ENCODE measurements at places on chromosomes 2 and 18.

GRCh38 chr2:241393524-241394196, 37.6 kb downstream of the FARP2 start:
- DNase-seq = no peak

DNA sequence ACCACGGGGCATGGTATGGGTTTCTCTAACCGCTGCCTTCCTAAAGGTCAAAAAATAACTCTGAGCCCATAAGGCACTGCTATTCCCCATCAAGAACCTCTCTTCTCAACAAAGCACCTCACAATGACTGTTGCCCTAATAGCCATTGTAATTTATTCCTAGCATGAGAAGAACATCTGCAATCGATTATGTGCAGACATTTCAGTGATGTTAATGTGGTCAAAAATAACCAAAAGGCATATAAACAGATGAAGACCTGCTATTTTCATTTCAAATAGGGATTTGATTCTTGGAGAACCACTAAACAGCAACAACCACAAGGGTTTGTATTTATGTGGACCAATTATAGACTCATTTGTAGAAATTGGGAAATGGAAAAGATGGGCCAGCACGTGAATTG, 356.6 kb downstream of the FBXO15 start:
- no peak for DNase-seq

GRCh38 chr2:70083344-70084156, 3.7 kb upstream of the PCBP1 start:
- DNase-seq = peak; percentile 48

- DNase-seq = no peak
Measured at GRCh38 chr2:13669607-13670006, 952.9 kb downstream of the TRIB2 start.

DNA sequence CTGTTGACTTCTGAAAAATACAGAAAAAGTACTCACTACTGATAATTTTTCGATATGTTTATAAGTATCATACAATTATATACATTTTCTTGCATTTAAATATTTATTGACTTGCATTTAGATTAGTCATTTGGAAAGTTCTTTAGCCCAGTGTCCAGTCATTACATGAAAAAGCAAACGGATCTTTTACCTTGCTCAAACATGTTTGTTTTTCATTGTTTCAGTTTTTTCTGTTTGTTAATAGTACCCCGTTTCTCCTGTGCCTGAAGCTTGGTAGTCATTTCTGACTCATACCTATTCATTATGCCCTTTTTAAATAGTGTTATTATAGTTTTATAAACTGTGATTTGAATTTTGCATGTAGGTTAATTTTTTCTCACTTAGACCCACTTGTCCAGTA, 28.1 kb downstream of the CEP192 start:
- no peak for DNase-seq

- DNase-seq = no peak
Measured at GRCh38 chr18:7370375-7370774, 139.5 kb downstream of the LRRC30 start.

- no peak for DNase-seq
Measured at GRCh38 chr2:171762879-171763573, 75.8 kb downstream of the DYNC1I2 start.

GRCh38 chr2:201255408-201256033, 4.8 kb upstream of the CASP8 start:
- DNase-seq = no peak

DNA sequence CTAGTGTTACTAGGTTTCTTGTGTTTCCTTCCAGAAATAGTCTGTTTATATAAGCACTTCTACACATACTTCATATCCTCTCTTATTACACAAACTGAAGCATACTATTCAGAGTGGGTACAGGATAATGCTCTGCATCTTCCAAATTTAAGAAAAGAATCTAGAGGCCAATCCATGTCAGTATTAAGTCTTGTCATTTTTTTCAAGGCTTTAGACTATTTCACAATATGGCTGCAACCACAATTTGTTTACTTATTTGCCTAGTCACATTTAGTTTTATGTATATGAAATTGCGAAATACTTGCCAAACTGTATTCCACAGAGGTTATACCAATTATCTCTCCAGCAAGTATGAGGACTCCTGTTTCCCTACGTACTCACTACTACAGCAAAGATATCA, 27.9 kb downstream of the IWS1 start:
- no peak for DNase-seq

DNA sequence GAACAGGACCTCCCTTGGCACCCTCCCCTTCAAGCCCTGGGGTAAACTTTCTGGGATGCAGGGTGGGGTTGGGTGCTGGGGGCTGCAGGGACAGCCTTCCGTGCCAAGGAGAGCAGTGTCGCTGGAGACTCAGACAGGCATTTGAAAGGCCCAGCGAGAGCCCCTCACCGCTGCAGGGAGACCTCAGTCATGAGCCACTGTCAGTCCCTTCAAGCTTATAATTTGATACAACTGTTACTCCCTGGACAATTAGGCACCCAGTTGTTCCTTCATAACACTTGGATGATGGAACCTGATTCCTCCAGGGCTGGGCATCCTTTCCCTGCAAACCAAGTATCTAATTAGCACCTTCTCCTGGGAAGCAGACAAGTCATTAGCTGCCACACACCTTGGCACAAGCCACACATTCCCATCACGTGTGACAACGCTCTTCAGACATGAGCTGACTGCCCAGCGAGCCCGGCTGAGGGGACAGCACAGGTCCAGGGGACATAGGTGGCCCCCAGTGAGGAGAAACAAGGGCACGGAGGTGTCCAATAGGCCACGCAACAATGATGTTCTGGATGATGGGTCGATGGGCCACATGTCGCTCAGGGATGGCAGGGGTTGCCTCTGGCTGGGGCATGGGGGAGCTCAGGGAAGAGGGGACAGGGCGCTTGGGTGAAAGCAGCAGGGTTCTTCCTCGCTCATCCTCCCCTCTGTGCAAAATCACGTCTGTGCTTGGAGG, 59.6 kb downstream of the KCNF1 start:
- no peak for DNase-seq

DNA sequence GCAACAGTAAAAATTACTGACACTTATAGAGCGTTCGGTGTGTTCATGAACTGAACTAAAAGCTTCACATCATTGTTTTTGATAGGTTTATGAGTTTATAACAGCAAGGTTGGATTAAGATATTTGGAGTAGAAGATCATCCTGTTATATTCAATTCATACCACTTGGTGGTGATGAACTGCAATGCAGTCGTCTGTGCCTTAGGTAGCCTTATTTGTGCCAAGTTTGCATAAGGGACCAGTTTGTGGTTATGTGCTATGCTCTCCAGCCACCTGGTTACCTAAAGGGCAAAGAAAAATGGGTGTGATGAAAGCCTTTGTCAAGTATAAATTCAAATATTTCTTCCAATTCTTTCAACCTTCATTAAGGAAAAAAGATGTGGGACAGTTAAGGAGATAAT, 150.9 kb upstream of the KCNH7 start:
- no peak for DNase-seq

GRCh38 chr2:126802316-126802715, 96.4 kb upstream of the TEX51 start:
- DNase-seq = no peak

- peak; percentile 54 for DNase-seq
Measured at GRCh38 chr2:64327510-64328414, 126.2 kb upstream of the LGALSL start.

DNA sequence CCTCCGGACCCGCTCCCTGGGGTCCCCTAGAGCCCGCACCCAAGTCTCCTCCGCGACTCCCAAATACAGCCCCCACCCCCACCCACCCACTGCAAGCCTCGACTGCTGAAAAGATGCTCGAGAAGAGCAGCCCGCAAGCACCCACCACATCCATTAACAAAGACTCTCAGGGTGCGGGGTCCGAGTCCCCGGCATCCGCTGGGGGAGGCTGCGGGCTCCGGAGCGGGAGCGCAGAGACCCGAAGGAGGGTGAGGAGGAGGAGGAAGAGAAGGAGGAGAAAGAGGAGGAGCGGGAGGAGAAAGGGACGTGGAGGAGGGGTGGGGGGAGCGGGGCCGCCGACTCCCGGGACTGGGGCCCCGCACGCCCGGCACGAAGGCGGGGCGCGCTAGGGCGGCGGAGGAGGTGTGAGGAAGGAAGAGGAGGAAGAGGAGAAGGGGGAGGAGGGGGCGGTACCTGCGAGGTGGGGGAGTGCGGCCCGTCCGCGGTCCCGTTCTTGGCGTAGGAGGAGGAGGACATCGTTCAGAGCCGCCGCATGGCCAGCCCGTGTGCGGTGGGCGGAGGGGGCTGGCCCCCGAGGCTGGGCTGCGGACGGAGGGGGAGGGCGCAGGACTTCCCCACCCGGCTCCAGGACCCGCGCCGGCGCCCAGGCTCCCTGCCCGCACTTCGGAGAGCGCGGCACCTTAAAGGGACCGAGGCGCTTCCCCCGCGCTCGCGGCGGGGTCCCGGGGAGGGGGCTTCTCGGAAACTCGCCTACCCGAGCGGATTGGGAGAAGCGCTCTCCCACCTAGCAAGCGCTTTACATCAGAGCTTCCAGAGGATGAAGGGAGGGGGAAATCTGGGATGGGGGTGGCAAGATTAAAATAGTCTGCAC, at the start of gene CACNB4:
TSS of gene CACNB4 (minus strand) at position 549 of the 871 bp plus-strand sequence.
- no peak for DNase-seq

DNA sequence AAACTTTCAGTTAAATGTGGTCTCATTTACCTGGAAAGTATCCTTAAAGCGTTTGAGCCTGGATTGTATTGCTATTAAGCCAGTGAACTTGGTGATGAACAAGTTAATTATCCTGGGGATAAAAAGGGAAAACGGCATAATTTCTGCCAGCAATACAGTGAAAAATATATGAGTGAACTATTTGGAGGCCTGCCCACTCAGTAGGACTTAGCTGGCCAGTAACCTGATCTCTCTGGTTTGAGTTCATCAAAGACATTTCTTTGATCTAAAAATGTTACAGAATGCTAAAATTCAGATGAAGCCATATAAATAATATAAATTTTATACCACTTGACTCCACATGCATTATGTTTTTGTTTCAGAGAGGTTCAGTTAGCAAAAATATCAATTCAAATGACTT, 241.1 kb upstream of the VWC2L start:
- no peak for DNase-seq

- DNase-seq = no peak
Measured at GRCh38 chr2:49845671-49846070, 691.4 kb upstream of the FSHR start.

GRCh38 chr18:56775701-56776100, 124.5 kb downstream of the WDR7 start:
- DNase-seq = no peak

GRCh38 chr18:35515460-35516130, 17.8 kb upstream of the INO80C start:
- DNase-seq = no peak

GRCh38 chr2:217599906-217600305, 402.9 kb downstream of the TNS1 start:
- no peak for DNase-seq

- DNase-seq = no peak
Measured at GRCh38 chr18:24474406-24474805, 14.0 kb downstream of the HRH4 start.

- peak; percentile 43 for DNase-seq
Measured at GRCh38 chr2:43484323-43484930, 111.4 kb downstream of the THADA start.

GRCh38 chr2:120454654-120455385, 108.9 kb downstream of the INHBB start:
- DNase-seq = no peak

DNA sequence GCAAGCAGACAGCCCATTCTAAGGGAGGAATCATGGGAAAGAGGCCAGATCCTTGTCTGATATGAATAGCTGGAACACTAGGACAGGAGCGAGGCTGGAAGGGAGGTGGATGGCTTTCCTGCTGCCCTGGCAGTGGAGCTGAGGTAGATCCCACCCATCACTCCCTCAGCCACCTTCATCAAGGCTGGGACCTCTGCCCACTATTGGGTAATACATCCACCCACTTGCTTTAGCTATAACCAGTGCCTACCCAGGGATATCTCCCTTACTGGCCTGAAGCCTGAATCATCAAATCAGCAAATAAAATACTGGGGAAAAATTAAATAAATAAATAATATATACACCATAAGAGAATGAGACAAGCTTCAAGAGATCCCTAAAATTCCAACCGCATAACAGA, 183.2 kb upstream of the KYNU start:
- no peak for DNase-seq

DNA sequence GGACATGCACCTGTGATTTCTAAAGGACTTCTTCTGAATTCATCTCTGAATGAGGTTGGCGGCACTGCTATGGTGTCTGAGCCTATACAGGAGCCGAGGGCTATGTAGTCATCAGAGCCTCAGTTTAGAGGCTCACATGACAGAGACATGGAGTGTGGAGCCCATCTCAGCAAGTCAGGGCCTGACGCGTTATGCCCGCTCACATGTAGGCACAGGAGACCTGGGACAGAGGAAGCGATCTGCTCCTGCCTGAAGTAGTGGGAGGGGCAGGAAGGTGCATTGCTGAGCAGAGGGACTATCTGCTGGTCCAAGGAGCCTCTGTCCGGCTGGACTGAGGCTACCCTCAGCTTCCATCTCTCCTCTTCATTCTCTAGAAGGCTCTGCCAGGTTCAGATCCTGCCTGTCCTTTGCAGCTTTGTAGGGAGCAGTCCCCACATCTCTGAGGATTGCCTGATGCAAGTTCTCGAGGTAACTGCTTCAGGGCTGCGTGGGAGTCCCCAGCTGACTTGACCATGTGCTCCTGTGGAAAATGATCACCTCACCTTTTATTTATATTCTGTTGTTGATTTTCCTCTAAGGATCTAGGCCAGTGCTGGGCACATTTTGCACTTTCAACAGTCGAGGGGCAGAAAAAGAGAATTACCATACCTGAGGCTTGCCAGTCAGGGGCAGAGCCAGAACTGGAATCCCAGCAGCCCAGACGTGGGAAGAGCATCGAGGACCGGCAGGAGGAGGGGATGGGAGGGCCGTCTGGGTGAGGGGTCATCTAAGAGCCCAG, 16.6 kb downstream of the KLHL29 start:
- no peak for DNase-seq

GRCh38 chr2:170030040-170030439, 147.9 kb upstream of the MYO3B start:
- no peak for DNase-seq

DNA sequence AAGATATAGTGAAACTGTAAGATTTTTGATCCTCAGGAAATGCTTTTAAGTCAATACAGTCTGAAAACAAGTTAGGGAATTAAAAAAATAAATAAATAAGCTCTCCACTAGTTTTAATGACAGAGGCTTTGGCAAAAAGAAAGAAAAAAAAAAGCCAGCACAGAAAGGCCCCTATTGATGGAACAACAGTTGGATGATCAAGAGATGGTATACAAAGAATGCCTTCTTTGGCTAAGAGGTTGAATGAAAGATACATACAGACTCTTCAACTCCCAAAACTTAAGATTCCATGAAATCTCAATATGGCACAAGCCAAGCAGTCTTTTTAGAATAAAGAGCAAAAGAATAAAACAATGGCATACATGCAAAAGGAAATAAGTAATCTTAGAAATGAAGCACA, 64.0 kb upstream of the GALNT5 start:
- no peak for DNase-seq

GRCh38 chr18:62721839-62722795, 6.8 kb downstream of the PHLPP1 start:
- DNase-seq = no peak
